ENCODE measurements at places on chromosomes 16 and 17.

GRCh38 chr17:81173762-81174155 lies 7.7 kb upstream of the AATK start:
- no peak for DNase-seq

- DNase-seq = no peak
Measured at GRCh38 chr17:15265131-15265530, at the start of gene PMP22. Gene PMP22 (minus strand): TSS chr17:15265326. CDS start chr17:15260727, 4,599 bp downstream.

DNA sequence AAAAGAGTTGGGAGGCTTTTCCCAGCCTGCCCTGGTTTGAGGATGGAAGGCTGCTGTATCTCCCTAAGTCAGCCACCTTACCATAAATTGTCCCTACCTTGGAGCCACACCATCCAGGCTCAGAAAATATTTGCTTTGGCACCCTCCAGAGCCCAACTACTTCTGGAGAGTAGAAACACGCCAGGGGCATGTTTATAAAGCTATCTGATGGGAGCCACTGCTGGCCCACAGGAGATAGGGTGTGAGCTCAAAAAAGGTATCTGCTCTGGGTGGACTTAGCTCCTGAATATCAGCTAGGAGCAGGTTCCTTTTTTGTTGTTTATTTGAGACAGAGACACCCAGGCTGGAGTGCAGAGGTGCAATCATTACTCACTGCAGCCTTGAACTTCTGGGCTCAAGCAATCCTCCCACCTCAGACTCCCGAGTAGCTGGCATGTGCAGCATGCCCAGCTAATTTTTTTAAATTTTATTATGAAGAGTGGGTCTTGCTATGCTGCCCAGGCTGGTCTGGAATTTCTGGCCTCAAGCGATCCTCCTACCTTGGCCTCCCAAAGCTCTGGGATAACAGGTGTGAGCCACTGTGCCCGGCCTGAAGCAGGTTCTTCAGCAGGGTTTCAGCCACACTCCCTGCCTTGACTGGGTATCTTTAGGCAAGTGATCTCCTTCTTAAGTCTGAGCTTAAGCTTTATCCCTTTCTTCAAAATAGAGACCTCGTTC lies 147.1 kb downstream of the SALL1 start:
- DNase-seq = no peak

DNA sequence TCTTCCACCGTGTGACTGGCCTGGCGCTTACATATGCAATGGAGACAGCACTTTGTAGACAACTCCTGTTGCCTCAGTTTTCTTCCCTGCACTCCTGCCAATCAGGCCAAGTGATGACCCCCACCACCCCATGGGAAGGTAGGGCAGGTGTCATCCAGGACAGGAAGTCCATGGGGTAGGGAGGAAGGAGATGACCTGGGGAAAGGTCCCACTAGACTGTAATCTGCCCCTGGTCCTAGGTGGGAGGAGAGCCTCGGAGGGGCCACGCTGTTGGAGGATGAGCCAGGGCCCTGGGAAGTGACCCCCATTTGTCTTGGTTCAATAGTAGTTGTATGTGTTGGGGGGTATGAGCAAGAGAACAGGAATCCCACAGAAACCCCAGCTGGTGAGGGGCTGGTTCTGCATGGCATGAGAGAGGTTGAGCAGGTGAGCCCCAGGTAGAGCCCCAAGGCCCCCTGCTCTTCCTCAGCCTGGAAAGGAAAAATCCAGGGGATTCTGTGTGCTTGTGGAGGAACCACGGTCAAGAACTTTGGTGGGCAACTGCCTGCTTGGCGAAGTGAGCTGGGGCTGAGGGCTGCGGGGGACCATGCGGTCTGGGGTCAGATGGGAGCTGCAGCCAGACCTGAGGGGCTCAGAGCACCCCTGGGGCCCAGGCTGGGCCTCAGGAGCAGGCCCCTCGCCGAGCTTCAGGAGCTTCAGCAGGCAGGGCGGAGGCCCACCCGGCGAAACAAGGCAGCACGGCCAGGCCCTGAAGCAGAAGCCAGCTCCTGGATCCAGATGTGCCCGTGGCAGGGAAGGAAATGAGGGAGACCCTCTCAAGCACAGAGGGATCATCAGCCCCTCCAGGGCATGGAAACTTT lies 50.7 kb downstream of the NT5M start:
- no peak for DNase-seq

DNA sequence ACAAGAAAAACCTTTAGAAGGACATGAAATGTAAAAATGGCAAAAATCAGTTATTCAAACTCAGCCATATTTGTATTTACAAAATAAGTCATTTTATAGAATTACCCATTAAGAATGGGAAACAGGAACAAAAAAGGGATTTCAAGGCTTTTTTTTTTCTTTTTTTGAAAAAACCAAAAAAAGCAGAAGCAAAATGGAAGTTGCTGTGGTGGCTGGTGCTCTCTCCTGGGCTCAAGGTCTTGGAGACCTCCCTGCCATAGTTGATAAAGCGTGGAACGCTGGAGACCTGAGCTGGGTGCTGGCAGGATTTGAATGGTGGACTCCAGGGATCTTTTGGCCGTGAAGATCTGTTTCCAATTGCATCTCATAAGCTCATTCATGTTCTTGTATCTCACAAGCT lies 3.1 kb downstream of the PLCG2 start:
- no peak for DNase-seq

DNA sequence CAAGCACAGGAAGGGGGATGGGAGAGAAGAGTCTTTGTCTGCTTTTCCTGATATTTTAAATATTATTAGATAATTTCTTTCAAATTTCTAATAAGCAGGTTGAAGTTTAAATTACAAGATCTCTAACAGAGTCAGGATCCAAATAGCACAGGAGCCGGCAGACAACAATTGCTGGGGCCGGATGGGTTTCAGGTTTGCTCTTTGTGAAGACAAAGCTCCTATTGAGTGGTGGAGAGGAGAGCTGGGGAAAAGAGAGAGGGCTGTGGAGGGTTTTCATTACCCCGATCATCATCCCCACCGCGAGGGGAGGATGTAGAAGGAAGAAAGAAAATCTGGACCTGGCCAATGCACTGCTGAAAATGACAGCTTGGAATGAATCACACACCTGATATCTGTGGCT lies 197.3 kb downstream of the SOX9 start:
- no peak for DNase-seq

DNA sequence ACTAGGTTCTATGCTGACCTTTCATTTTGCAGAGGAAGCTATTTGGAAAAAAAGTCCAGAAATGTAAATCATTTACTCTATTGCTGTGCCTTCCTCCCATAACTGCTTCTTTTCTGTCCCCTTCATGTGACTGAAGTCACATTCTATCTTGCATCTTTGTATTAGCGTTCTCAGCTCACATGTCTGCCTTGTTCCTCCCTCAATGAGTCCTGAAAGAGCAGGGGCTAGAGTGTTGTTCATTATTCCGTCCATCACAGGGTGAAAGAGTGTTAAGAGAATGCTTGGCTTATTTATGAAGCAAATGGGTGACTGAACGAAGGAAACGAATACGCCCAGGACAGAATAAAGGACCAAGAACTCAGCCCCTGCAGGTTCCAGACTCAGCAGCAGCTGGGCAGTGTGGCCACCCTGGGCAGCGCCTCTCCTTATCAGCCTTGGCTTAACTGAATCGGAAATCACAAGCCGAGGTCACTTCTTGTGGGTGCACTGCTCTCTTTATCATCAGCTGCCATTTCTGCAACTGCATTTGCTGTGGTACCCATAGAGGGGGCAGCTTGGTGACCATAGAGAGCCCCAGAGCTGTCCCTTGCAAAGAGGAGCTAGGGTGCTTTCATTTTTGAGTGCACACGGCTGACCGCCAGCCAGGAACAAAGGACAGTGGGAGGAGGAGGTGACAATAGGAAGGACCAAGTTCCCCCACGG lies 1.8 kb upstream of the PIK3R6 start:
- DNase-seq = no peak

DNA sequence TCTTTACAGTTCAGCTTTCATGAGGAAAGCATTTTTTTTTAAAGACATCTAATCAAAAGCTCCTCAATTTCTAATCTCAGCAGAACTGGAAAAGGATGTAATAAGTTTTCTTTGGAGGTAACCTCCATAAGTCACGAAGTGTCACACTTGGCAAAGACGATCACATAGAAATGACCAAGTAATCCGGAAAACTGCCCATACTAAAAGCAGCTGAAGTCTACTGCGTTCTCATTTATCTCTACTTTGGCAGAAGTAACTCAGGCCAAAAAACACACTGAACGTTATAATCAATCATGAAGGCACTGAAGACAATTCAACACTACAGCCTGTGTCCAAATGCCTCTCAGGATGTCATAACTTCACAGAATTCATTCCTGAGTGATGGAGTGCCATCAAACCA lies 39.8 kb downstream of the ERN1 start:
- no peak for DNase-seq

DNA sequence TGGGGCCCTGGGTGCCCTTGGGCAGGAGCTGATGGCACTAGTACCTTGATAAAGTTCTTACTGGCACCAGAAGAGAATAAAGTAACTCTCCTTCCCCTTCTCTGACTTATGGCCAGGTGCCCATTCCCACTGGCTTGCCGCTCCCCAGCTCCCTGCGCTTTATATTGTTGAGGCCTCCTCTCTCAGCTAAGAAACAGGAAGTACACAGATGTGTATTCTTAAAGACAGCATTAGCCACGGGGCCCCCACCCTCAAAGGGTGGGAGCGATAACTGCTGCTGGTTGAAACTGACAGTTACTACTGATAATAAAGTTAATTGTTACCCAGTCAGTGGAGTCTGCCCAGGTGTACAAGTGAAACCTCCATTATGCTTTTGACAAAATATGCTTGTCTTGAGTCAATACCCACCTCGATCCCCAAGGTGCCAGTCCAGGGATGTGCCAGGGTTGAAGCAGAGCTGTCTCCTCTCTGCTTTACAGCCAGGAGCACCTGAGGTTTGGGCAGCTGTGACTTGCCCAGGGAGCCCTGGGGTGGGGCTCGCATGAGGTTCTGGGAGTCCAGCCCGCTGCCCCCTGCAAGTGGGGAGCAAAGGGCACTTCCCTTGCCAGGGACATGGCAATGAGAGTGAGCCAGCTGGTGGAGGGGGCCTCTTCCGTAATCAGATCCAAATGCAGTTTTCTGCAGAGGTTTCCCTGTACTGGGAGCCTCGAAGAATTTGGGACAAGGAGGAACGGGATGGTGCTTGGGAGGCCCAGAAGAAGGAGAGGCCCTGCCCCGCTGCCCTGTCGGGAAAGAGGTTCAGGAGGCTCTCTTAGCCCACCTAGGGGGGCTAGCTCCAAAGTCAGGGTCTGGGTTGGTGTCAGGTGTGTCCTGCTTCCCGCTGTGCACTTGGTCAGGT lies 5.4 kb upstream of the CLDN9 start:
- no peak for DNase-seq

GRCh38 chr17:57833179-57833939 lies 16.5 kb downstream of the MRPS23 start:
- peak; percentile 71 for DNase-seq

DNA sequence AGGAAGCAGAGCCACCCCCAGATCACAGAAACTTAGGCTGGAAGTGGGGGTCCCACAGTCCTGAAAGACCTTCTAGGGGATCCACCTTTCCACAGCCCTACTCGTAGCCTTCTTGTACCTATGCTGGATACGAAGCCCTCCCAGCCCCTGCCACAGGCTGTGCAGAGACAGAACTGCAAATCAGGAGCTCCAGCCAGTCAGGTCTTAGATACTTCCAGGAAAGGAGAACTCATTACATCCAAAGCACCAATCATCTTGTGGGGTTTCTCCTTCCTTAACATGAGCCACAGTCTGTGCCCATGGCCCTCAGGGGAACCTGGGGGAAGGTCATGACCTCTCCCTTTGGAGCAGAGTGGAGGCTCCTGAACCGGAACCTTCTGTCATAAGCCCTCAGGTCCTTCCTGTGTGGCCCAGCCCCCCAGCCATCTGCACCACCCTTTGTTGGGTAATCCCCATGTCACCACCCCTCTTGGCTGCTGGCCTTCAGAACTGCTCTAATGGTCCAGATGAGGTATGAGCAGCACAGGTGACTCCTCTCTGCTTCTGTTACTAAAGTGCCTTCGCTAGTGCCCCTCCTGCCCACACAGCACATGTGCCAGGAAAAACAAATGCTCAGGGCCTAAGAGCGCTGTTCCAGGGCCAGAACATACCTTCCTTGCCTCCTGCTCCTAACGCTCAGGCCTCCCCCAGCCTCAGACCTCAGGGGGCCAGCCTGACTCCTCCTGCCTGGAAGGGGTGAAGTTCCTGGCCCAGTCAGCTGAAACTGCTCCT lies 14.6 kb downstream of the SRCIN1 start:
- peak; percentile 30 for DNase-seq

GRCh38 chr16:19400711-19401110 lies 17.0 kb upstream of the TMC5 start:
- no peak for DNase-seq

- no peak for DNase-seq
Measured at GRCh38 chr17:40447806-40448205, 4.6 kb downstream of the IGFBP4 start.

GRCh38 chr16:4987580-4988374 lies 29.6 kb downstream of the SEC14L5 start:
- DNase-seq = no peak

GRCh38 chr17:37310940-37311339 lies 64.8 kb upstream of the C17orf78 start:
- no peak for DNase-seq

- DNase-seq = no peak
Measured at GRCh38 chr16:24978370-24978914, 36.7 kb downstream of the ARHGAP17 start.

GRCh38 chr16:73527187-73527586 lies 479.3 kb upstream of the ZFHX3 start:
- no peak for DNase-seq

- DNase-seq = no peak
Measured at GRCh38 chr16:56226845-56227525, 35.7 kb downstream of the GNAO1 start.

- peak; percentile 88 for DNase-seq
Measured at GRCh38 chr16:27202923-27203506, 311 bp upstream of the KDM8 start.

All from inflammatory macrophage treated with lipopolysaccharide for 1 hour (primary cell).